ENCODE measurements at places on chromosomes 7 and 10. TPM values are rescaled to one million over a fixed set of nuclear protein-coding genes. Genes with fewer than 3 reads are reported as not detected.

- DNase-seq, result no peak
- H3K4me3 ChIP-seq, result no peak overlapping the region
- H3K36me3 ChIP-seq, result no peaks in the 10 kb centered on the region
Observed at GRCh38 chr10:31978156-31978483, 49.5 kb upstream of the ARHGAP12 start.

DNA sequence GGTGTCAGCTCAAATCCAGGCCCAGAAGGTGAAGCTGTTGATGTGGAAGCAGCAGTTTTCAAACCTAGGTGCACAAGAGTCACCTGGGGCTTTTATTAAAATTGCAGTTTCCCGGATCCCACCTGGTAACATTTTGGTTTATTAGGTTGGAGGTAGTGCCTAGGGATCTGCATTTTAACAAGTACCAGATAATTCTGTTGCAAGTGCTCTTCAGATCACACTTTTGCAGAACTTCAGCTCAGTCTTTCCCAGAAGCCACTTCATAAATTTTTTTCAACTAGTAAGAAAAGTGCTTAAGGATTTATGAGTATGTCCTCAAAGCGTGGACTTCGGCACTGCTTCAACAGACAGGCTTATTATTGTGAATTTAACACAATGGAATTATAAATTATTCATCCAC is 213.8 kb downstream of the ADRA2A start:
- no peak overlapping the region for H3K4me3 ChIP-seq
- no peak overlapping the region for H3K27ac ChIP-seq
- no peaks in the 10 kb centered on the region for H3K36me3 ChIP-seq
- no peak for DNase-seq
- H3K4me1 ChIP-seq, result no peaks in the 10 kb centered on the region
- H3K27me3 ChIP-seq, result no peaks in the 10 kb centered on the region

GRCh38 chr7:71659622-71660021 is 527.7 kb downstream of the GALNT17 start:
- no peak for DNase-seq
- H3K27ac ChIP-seq, result no peak overlapping the region
- no peaks in the 10 kb centered on the region for H3K4me1 ChIP-seq
- H3K36me3 ChIP-seq, result no peaks in the 10 kb centered on the region
- no peak overlapping the region for H3K4me3 ChIP-seq

TAS2R5 gene
- 0.75 TPM for polyA plus RNA-seq

DNA sequence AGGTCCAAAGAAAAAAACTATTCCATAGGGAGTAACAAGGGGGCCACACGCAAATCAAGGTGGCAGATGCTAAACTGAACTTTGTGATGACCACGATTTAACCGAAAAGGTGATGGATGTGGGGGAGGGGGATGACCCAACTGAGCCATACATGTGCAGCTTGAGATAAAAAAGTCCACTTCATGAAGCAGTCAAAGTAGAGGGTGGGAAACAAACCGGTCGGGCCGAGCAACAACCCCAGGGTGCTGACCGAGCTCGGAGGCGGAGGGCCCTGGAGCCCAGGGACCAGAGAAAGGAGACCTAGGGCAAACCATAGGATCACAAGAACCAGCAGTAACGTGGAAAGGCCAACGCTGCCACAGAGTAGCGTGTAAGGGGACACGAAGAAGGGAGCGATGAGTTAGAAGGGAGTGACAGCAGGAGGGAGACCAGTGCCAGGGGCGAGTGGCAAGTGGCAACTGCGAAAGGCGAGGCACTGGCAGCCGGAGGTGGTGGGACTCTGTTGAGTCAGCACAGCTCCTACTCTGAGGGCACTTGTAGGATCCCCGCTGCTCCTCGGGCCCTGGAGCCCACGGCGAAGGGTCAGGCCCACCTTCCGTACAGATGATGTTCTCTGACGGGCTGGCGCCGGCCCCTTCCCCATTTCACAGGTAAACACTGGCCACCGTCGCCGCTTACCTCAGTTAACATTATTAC is 540 bp downstream of the SNX13 start:
- H3K4me1 ChIP-seq, result peaks cover 17% of the 10 kb centered on the region
- DNase-seq, result peak; percentile 73
- H3K27me3 ChIP-seq, result no peaks in the 10 kb centered on the region

DNA sequence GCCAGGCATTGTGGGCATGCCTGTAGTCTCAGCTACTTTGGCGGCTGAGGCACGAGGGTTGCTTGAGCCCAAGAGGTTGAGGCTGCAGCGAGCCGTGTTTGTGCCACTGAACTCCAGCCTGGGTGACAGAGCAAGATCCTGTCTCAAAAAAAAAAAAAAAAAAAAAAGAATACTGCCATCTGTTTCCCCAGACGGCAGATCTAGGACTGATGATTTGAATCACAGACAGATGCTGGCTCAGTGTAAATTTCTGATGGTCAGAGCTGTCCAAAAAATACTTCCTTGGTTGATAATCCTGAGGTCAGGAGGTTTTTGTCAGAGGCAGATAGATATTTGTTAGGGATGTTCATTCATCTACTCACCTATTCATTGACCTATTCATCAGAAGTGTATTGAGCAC is 130.7 kb downstream of the REEP3 start:
- no peaks in the 10 kb centered on the region for H3K36me3 ChIP-seq
- DNase-seq, result peak; percentile 52
- H3K4me3 ChIP-seq, result no peak overlapping the region
- no peaks in the 10 kb centered on the region for H3K27me3 ChIP-seq
- H3K27ac ChIP-seq, result peak overlapping the region; percentile 28

Data from SK-N-SH (cell line).